Lower lobe of right lung (tissue), 2 donors: ENCODE measurements at places on chromosomes 13 and 19.

DNA sequence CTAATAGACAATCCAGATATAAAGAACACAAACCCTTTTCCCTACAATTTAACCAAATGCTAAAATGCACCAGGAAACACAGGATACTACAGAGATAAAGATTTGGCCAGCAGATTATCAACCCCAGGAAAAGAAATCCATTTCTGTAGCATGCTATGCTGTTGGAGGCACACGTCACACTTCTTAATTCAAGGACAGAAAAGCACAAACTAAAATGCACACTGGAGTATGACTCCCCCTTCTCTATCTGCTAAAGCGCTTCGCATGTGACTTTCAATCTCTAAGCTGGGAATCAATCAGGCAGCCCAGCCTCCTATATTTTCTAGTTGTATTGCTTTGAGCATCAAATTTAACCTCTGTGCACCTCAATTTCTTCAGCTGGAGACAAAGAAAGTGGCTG is 22.2 kb downstream of the ABCC4 start:
- H3K4me1 ChIP-seq, result peaks cover 53% of the 10 kb centered on the region
- H3K27me3 ChIP-seq, result no peaks in the 10 kb centered on the region
- DNase-seq, result no peak
- H3K36me3 ChIP-seq, result no peaks in the 10 kb centered on the region
- H3K27ac ChIP-seq, result no peak overlapping the region

- H3K27ac ChIP-seq, result no peak overlapping the region
- no peak overlapping the region for H3K4me3 ChIP-seq
- no peak for DNase-seq
- no peaks in the 10 kb centered on the region for H3K27me3 ChIP-seq
These were observed 25.7 kb downstream of the CAB39L start for GRCh38 chr13:49418206-49418605.

GRCh38 chr13:21549633-21550032 is 54.3 kb downstream of the MICU2 start:
- H3K4me1 ChIP-seq, result no peaks in the 10 kb centered on the region
- DNase-seq, result no peak
- no peak overlapping the region for H3K4me3 ChIP-seq
- H3K27me3 ChIP-seq, result no peaks in the 10 kb centered on the region
- no peak overlapping the region for H3K27ac ChIP-seq

DNA sequence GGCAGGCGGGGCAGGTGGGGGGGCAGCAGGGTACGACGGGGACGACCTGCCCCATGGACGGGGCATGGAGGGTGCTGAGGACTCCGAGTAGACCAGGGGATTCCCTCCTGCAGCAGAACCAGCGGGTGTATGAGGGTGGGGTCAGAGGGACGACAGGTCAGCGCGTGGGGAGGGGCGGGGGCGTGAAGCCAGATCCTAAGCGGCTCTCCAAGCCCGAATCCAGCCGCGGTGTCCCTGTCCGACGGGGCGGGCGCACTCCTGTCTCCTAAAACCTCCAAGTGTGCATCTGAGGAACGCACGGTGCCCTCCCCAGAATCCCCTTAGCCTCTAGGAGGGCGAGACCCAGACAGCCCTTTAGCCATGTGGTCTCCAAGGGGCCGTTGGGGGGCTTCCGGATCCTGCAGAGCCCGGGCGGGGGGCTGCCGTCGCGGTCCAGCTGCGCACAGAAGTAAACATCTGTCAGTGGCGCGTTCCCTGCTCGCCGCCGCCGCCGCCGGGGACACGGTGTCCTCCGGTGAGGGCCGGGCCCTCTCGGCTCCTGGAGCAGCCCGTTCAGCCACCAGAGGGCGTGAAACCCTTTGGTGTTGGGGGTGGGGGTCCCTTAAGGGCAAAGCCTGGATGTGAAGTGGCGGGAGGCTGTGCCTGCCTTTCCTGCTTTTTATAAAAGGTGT is 730 bp downstream of the NRTN start:
- H3K27ac ChIP-seq, result no peak overlapping the region
- H3K4me3 ChIP-seq, result peak overlapping the region; percentile 42
- no peaks in the 10 kb centered on the region for H3K36me3 ChIP-seq
- peak; percentile 82 for DNase-seq
- H3K27me3 ChIP-seq, result peaks cover 46% of the 10 kb centered on the region
